IPS DF 6.9 (cell line): ENCODE measurements at places on chromosomes 11 and 22.

- DNase-seq: no peak
Observed at GRCh38 chr11:43282607-43283440, 29.0 kb upstream of the API5 start.

- no peak for DNase-seq
Observed at GRCh38 chr11:33868647-33869461, 23.0 kb downstream of the LMO2 start.

- no peak for DNase-seq
Observed at GRCh38 chr11:8092587-8093424, 11.8 kb downstream of the TUB start.

- DNase-seq: no peak
Observed at GRCh38 chr11:11420191-11420898, 67.3 kb upstream of the CSNK2A3 start.

DNA sequence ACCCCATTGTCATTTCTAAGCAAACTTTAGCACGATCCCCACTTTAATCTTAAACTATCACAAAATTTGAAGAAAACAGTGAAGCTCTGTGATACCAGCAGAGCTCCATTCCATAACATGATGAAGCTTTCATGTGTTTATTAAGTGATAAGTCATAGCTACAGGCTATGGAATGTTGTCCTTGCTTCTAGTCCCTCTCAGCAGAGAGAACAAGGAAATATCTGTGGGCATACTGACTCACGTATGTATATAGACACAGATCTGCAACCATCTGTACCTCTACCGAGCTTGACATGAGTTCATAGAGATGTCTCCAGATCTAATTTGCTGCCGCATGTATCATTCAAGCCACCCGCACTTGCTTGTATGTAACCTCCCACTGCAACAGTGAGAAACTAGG, 588.9 kb downstream of the ETS1 start:
- no peak for DNase-seq

DNA sequence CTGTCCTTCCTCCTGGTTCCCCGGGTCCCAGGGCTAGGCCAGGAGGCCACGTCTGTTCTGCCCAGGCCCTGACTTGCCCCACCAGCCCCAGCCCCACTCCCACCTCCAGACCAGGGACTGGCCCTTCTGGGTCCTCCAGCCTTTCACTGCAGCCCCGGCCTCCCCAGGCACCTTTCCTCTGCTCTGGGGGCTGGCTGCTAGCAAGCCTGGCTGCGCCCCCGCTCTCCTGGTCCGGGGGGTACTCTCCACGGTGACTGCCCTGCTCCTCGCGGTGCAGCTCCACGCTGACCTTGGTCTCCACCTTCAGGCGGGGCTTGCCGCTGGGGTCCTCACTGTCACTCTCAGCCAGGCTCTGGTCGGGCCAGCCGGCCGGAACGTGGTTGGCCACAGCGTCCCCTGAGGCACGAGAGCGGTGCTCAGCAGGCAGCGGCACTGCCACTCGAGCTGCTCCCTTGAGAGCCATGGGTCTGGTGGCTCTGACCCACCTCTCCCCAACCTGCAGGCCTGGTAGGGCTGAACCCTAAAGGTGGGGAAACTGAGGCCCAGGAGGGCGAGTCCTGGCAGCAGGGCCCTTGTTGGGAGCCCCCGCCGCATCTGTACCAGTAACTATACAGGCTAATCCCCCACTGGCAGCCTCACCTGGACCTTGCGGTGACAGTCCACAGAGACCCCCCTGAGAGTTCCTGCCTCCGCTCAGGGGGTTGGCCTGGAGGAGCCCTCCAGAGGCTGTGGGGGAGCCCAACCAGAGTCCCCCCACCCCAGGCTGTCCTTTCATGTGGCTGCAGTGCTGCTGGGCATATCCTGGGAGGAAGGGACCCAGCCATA, 29.0 kb downstream of the TRMU start:
- DNase-seq: no peak

GRCh38 chr11:70057080-70057479, 21.0 kb upstream of the ANO1 start:
- DNase-seq: no peak

DNA sequence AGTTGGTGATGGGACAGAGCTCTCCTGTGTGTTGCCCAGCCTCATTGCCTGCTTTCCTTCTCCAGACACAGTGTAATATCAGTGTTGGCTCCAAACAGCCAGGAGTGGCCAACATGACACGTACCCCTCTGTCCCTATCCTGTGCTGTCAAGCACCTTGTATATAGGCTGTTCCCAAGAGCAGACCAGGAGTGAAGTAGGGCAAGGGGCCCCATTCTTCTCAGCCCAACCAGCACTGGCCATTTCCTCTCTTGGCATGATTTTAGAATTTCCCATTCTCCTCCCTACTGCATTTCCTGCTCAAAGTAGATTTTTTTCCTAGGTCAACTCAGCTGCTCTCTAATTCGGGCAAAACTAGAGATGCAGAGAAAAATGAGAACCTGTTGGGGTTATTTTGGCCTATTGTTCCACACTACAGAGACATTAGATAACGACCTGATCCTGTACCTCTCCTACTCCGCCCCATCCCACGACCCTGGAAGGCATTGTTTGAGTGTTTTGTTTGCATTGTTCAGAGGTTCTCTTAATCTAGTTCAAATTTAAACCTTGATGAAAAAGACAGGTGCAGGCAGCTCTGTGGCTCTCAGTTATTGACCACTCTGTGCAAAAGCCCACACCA, 95.6 kb downstream of the RASSF10 start:
- DNase-seq: no peak

GRCh38 chr11:112082729-112083128, 3.8 kb downstream of the TIMM8B start:
- DNase-seq: no peak

DNA sequence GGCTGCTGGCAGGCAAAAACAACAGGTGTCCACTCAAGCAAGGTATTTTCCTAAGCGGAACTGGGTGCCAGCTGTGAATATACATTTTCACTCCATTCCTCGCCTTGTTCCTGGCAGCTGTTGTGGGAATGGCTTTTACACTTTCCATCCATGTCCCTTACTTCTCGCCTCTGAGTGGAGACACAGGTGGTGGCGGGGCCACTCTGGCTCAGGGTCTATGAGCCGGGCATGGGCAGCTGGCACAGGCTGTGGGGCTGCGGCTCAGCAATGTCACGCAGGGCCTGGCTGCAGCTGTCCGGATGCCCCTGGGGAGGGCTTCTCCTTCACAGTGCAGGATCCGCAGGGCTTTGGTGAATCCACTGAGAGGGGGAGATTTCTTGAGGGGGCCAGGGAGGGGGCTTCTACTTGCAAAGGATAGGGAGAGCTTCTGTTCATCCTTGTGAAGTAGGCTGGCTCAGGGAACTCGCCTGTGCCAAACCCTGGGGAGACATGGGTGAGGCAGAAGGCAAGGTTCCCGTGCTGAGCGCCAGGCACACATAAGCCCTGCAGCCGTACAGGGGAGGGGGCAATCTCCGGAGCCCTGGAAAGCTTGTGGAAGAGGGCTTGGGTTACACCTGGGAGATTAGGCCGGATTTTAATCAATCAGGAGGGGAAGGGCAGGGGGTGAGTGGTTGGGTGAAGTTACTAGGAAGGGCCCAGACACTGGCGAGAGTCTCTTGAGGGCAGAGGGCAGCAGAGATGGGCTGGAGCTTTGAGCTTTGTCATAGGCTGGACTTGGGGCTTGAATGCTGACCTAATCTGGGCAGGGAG, 45.7 kb downstream of the KCNQ1OT1 start:
- DNase-seq: no peak

DNA sequence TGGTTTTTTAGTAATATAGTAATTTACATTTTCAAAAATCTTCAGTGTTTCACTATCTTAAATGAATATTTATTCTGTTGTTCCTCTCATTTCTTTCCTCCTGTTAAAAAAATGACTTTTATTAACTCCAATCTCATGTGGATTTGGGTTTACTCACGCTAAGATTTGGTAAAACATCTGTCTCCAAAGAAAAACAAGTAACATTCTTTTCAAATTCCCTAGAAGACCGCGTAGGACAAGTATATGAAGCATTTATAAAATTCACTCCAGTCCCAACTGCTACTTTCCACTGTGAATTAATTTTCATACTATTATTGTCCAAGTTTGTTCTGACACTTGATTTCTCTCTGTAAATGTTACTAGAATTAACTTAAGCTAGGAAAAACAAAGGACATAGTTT, 26.2 kb downstream of the SBF2 start:
- no peak for DNase-seq

DNA sequence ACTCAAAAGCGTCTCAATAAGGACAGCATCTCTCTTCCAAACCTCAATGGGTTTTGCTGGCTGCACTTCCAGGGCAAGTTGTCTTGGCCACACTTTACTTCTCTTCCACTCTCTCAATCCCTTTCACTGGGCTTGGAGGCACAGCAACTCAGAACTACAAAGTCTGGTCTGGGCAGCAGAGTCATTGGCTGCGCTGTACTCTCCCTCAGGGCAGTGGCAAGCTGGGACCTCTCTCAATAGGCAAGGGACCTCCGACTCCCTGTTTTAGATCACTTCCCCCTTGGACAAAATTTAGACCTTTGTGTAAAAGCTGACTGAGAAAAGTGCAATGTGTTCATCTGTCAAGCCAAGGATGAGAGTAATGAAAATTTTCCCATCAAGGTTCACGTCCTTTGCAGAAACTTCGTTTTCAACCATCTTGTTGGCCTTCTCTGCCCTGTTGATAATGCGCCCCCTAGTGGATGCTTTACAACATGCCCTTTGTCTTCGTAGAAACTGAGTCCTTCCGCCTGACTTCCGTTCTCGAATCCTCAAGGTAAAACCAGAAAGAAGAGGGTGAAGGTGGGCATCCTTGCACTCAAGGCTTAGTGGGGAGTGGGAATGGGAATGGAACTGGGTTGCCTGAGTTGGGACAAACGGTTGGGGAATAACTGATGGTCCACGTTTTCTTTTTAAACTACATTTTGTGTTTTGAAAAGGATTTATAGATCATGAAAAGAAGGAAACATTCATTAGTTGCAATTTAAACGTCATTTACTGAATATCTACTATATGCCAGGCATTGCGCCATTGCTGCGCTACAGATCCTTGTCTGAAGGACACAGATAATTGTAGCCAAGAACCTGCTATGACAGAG, 99.1 kb downstream of the CD44 start:
- DNase-seq: peak; percentile 71

DNA sequence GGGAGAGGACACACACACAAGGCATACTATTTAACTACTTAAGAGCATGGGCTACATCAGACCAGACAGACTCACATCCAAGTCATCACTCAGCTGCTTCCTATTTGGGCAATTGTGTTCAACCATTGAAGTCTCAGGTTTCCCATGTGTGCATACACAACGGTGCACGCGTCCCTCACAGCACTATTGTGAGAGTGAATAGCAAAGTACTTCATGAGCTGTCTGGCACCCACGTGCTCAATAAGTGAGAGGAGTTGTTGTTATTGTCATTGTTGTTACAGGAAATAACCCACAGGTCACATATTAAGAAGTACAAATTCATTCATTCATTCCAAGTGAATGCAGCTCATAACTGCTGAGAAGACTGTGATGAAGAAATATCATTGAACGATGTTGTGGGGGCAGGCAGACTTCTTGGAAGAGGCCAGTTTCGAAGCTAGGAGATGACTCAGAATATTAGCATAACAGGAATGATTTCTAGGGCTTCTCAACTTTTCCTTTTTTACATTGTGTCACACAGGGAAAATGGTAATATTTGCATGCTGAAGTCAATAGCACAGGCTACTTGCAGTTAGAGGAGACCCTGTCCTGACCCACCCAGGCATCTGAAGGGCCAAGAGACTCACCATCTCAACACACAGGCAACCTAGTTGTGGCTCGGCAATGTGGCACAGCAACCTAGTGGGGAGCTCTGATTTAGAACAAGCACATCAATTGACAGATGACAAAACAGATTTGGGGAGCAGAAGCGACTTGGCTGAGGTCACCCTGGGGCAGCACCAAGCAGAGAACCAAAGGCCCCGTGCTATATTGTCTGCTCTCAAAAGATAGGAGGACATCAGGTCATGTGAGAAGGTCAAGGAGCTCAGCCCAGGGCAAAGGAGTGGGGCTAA, 606.0 kb downstream of the BUD13 start:
- no peak for DNase-seq

GRCh38 chr11:95318498-95318897, 87.5 kb upstream of the SESN3 start:
- no peak for DNase-seq

DNA sequence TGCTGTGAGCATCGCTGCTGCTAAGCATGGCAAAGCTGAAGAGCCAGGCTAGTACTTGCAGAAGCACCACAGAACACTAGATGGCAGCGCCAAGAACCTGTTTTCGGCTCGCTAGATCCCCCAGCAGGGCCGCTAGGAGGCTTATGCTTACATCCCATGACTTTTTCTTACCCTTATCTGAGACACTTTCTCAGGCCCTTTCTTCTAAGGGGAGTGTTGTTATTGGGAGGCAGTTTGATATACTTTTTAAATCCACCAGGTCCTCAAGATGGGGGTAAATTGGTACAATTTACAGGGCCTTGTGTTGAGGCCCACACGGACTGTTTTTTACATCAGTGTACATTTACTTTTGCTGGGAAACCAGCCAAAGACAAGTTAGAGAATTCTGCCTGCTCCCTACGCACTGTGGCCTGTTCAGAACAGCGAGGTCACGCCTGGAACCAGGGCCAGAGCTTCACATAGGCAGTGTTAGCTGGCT, 4.0 kb downstream of the TRIM6 start:
- peak; percentile 58 for DNase-seq

- no peak for DNase-seq
Observed at GRCh38 chr11:30009060-30009459, 7.8 kb downstream of the KCNA4 start.

DNA sequence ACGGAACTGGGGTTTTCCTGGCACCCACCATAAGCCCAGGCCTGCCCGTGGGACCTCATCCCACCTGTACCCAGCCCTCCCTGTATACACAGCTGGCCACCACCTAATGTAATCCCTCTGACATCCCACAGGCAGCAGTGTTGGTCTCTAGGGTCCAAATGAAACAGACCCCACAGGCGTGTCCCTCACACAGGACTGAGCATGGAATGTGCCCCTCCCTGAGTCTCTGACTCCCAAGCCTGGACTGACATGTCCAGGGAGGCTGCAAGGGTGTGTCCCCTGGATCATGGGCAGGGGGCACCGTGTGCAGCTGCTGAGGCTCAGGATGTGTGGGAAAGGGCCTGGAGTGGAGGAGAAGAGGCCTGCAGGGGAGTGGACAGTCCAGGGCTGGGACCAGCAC, 50.6 kb upstream of the PPARA start:
- no peak for DNase-seq

GRCh38 chr11:132466983-132467382, 1065.3 kb downstream of the OPCML start:
- DNase-seq: no peak

DNA sequence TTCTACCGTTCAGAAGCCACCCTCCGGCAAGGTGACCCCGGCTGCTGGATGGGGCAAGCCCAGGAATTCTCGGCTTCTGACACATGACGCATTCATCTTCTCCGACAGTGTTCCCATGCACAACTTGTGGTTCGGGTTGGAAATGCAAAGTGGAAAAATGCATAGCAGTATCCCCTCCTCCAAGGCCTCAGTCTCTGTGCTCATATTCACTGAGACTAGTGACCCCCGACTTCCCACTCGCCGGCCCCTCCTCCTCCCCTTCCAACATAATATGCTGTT, 70.0 kb upstream of the NTM start:
- DNase-seq: no peak

GRCh38 chr22:26827611-26828010, 170.2 kb downstream of the MIAT start:
- no peak for DNase-seq
